Stimulated activated naive CD8-positive, alpha-beta T cell treated with anti-CD3 and anti-CD28 coated beads, Interleukin-15, amount 100 ng/mL, for 72 hours (primary cell): ENCODE measurements at places on chromosomes 2 and 18.

- DNase-seq, result no peak
Measured at GRCh38 chr2:170462433-170463205, 252.5 kb upstream of the SP5 start.

DNA sequence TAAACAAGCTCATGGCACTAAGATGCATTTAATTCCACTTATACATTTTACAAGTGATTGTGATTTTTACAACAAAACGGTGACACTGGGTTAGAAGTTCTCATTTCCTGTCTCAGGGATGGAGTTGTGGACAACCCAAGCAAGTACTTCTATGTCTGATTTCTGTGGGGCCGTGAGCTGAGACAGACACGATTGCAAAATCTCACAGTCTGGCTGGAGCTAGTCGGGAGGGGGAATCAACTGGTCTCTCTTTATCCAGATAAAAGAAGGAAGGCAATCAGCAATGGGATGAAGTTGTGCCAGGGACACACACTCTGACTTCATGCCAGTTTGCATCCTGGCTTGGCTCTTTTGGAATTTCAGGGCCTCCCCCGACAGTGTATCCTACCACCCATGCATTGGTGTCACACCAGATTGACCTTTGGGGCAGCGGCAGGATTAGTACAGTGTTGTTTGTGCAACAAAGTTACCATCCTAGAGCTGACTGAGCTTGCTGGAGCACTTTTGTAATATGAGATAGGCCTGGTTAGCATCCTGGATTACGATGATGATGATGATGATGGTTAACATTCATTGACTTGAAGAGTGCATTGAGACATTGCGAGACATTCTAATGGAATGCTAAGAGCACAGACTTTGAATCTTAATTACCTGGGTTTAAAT is 98.8 kb downstream of the CTAGE1 start:
- no peak for DNase-seq

DNA sequence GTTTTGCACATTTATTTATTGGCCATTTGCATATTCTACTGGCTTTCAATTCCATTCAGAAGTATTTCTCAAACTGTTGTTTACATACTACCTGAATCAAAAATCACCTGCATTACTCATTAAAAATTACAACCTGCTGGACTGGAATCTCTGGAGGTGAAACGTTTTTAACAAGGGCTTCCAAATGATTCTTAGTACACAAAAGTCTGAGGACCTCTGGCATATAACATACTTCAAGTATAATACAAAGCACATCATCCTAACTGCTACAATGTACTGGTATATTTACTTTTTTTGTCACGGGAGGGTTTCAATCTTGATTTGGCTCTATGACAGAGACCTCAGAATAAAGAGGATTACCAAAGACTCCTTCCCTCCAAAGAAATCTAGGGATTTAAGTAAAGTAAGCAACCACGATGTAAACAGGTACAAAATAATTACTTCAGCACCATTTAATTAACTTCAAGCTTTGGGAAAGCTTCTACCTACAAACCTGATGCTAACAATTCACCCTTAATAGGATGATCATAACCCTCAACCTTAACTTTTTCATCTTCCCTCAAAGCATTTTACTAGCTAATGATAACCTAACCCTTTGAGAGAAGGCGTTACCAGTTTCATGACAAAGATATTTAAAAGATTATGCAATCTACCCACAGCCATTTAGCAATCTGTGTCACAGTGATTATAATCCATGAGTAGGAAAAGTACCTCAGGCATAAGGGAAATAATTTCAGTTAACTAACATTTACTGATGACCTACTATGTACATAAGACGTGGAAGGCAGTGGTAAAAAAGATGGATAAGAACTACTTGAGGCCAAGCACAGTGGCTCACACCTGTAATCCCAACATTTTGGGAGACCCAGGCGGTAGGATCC is 24.7 kb downstream of the ATAD2B start:
- no peak for DNase-seq

DNA sequence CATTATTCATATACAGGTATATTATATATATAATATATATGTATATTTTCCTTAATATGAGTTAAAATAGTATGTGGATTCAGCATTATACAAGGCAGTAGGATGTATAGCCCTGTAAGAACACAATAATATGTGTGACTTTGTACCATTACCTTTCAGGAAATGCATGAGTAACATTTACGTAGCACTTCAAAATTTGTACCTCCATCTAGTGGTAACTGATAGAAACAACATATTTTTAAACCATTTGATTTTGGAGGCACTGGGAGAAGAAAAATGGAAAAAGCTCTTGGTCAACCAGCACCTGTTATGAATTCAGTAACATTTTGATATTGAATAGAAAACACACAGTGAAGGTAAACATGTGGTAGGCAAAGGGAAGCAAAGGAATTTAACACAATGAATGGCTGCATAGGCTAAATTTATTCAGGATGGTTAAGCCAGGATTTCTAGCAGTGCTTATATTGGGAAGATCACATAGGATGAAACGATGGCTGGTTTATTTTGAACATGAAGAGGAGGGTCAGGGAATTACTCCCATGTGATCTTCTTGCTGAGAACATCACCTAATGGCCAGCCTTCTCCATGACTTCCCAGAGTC is 565.5 kb downstream of the CCDC85A start:
- no peak for DNase-seq

GRCh38 chr2:221100467-221101089 is 471.5 kb downstream of the EPHA4 start:
- no peak for DNase-seq

DNA sequence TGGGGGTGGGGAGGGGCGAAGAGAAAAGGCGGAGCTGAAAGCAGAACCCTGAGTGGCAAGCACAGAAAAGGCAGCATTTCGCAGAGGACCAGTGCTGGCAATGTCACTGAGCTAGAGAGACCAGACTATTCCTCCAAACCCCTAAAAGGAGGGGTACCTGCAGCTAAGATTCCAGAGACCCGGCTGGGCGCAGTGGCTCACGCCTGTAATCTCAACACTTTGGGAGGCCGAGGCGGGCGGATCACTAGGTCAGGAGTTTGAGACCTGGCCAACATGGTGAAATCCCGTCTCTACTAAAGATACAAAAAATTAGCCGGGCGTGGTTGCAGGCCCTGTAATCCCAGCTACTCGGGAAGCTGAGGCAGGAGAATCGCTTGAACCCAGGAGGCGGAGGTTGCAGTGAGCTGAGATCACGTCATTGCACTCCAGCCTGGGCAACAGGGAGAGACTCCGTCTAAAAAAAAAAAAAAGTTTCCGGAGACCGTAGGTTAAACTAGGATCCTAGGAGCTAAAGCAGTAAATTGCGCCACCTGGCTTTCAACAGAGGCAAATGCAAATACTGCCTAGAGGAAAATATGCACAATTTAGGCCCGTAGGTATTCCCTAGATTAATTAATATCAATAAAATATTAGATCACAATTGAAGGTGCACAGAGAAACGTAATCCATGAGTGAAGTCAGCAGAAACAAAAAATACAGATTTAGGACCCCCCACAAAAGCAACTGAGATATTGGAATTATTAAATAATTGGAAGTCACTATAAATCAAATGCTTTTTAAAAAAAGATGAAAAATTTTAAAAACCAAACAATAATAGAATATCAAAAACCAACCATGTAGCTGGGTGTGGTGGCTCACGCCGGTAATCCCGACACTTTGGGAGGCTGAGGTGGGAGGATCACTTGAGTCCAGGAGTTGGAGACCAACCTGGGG is 4.9 kb downstream of the UCN start:
- peak; percentile 53 for DNase-seq

GRCh38 chr2:121471532-121472469 is 58.9 kb upstream of the RNU4ATAC start:
- DNase-seq, result no peak

- DNase-seq, result peak; percentile 2
Measured at GRCh38 chr2:96100893-96101304, 15.5 kb downstream of the ADRA2B start.

- peak; percentile 91 for DNase-seq
Measured at GRCh38 chr2:147843864-147844696, 749 bp upstream of the ACVR2A start.

GRCh38 chr2:141048951-141049350 is 1081.9 kb downstream of the LRP1B start:
- DNase-seq, result no peak

- DNase-seq, result no peak
Measured at GRCh38 chr2:130798472-130799218, 38.1 kb upstream of the ARHGEF4 start.

- DNase-seq, result peak; percentile 80
Measured at GRCh38 chr2:96407041-96407918, 71.7 kb downstream of the NCAPH start.

GRCh38 chr2:102025583-102026267 is 34.0 kb downstream of the IL1R2 start:
- DNase-seq, result no peak

DNA sequence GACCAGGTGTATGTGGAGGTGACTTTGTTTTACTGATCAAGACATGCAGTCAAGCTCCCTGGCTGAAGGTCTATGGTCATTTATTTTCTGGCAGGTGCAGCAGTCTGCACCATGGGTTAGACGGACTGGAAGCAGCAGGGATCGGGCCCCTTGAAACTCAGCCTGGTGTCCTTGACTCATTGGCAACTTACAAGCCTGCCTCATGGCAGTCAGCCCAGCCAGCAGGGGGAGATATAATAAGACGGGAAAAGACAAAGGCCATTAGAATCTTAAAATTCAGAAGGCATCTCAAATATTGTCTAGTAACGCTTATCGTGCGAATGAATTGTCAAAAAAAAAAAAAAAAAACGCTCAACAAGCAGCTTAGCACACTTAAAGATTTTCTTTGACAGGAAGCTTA is 308.2 kb downstream of the EN1 start:
- DNase-seq, result peak; percentile 10

GRCh38 chr18:2395427-2396161 is 175.7 kb downstream of the METTL4 start:
- no peak for DNase-seq

DNA sequence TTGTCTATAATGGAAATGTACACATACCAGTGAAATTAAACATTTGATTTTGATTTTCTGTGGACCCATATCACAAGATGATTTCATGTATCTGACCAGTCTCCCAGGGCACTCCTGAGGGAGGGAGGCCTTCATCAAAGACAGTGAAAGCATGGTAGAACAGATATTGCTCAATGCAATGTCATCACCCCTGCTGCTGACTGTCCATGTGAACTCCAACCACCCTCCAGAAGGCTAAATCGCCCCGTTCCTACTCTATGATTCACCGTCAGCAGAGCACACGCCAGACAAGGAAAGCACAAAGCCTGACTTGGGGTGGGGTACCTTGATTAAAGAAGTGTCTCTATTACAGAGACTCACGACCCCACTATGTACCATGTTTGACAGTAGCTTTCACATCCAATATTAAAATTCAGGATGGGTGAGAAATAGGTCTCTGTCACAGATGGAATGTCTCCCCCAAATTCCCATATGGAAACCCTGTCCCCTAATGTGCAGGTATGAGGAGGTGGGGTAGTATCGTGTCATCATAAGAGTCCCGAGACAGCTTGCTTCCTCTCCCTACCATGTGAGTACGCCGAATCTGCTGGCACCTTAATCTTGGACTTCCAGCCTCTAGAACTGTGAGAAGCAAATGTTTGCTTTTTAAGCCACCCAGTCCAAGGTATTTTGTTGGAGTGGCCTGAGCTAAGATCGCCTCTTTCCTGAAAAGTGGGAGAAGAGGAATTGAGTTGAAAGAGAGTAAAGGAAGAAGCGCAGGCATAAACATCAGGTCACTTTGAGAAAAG is 42.4 kb downstream of the CYB5A start:
- no peak for DNase-seq

DNA sequence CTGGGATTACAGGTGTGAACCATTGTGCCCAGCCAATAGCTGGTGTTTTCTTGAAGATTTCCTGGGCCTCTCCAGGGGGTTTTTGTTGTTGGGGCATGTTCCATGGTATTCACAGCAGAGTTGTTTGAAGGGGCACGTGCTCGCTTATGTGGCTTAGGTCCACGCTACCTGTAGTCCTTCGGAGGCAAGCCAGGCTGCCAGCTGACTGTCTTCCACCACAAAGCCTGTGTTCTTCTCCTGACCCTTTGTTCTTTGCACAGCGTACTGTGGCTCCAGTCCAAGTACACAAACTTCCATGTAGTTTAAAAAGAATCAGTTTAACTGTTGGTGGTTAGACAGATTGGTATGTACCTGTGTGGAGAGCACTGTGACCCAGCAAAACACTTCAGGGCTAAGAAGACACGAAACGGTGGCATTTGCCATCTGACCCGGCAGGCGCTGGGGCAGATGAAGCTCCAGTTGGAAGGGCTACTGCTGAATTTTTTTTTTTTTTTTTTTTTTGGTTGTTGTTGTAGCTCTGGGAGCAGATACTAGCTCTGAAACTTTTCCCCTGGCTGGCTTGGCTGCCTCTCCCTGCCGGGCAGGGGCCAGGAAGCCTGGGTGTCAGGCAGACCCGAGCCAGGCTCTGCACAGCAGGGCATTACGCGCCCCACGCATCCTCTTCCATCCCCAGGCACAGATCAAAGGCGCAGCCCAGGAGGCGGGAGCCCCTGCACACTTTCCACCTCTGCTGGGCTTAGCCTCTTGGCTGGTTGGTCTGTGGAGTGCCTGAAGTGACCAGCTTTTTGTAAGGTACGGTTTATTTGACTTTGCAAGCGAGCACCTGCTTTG is 5.7 kb downstream of the GREB1 start:
- no peak for DNase-seq

GRCh38 chr2:64696636-64697035 is 42.9 kb upstream of the SERTAD2 start:
- no peak for DNase-seq

DNA sequence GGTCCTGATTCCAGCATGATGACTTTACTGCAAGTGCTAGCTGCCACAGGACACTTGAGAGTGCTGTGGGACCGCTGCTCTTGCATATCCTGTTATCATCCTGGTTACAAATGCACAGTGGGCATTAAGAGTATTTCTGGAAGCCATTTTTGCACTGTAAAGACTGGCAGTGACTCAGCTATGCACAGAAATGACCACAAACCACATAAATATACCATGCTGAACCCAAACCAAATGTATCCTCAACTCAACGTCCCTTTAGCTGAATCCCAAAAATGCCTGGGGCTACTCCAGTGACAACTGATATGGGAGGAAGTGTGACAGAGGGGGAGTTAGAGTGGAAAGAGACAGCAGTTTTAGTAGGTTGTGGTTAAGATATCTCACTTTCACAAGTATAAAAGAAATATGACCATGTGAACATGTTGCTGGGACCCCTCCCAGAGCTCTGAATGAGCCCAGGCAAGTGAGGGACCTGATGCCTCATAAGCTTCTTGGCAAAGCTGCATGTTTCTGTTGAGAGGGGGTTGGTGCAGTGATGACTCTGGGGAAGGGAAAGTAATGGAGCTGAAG is 37.3 kb downstream of the RHBDD1 start:
- peak; percentile 9 for DNase-seq
